Thoracic aorta (tissue), 2 donors: ENCODE measurements at places on chromosomes 3 and 15.

GRCh38 chr15:63322541-63322940 is 45.1 kb downstream of the APH1B start:
- H3K4me1 ChIP-seq, result no peaks in the 10 kb centered on the region
- no peak for DNase-seq
- H3K4me3 ChIP-seq, result no peak overlapping the region
- no peak overlapping the region for H3K27ac ChIP-seq

DNA sequence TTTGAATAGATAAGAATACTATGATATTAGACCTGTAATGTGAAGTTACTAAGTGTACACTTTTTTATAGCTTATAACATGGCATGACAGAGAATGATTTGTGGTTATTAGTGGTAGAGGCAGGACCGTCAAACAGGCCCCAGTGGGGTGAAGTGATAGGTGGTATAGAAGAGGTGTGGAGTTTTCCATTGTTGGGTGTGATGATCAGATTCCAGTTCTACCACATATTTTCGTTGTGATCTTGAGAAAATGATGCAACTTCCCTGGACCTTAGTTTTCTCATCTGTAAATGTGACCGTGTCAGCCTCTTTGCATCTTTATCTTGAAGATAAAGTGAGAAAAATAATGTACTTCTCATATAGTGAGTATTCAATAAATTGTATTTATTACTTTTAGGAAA is 30.3 kb upstream of the UTS2B start:
- H3K27ac ChIP-seq, result no peak overlapping the region
- peaks cover 19% of the 10 kb centered on the region for H3K36me3 ChIP-seq
- no peak overlapping the region for H3K4me3 ChIP-seq
- no peak for DNase-seq
- H3K4me1 ChIP-seq, result peaks cover 28% of the 10 kb centered on the region

GRCh38 chr3:71064956-71065763 is 518.4 kb downstream of the FOXP1 start:
- DNase-seq, result peak; percentile 15
- no peaks in the 10 kb centered on the region for H3K27me3 ChIP-seq
- H3K36me3 ChIP-seq, result no peaks in the 10 kb centered on the region
- peaks cover 60% of the 10 kb centered on the region for H3K4me1 ChIP-seq
- peak overlapping the region; percentile 84 for H3K4me3 ChIP-seq

GRCh38 chr15:71010472-71010871 is 104.8 kb upstream of the THSD4 start:
- H3K4me1 ChIP-seq, result no peaks in the 10 kb centered on the region
- no peaks in the 10 kb centered on the region for H3K36me3 ChIP-seq
- no peak overlapping the region for H3K4me3 ChIP-seq
- no peak overlapping the region for H3K27ac ChIP-seq
- no peak for DNase-seq
- no peaks in the 10 kb centered on the region for H3K27me3 ChIP-seq

GRCh38 chr3:10551821-10552630 is 46.6 kb upstream of the ATP2B2 start:
- no peak for DNase-seq
- no peaks in the 10 kb centered on the region for H3K36me3 ChIP-seq
- H3K4me3 ChIP-seq, result no peak overlapping the region
- H3K4me1 ChIP-seq, result no peaks in the 10 kb centered on the region

- H3K4me1 ChIP-seq, result peaks cover 39% of the 10 kb centered on the region
- peak overlapping the region; percentile 100 for H3K4me3 ChIP-seq
- DNase-seq, result no peak
- no peaks in the 10 kb centered on the region for H3K27me3 ChIP-seq
- H3K27ac ChIP-seq, result peak overlapping the region; percentile 100
- no peaks in the 10 kb centered on the region for H3K36me3 ChIP-seq
Measured at GRCh38 chr15:78873793-78874765, 1.4 kb downstream of the MORF4L1 start.

- no peaks in the 10 kb centered on the region for H3K4me1 ChIP-seq
- no peak for DNase-seq
- H3K27ac ChIP-seq, result no peak overlapping the region
- H3K27me3 ChIP-seq, result no peaks in the 10 kb centered on the region
Measured at GRCh38 chr15:69854521-69855181, 243.1 kb downstream of the TLE3 start.

- H3K4me1 ChIP-seq, result no peaks in the 10 kb centered on the region
- no peak overlapping the region for H3K27ac ChIP-seq
- H3K27me3 ChIP-seq, result no peaks in the 10 kb centered on the region
- DNase-seq, result no peak
- H3K36me3 ChIP-seq, result no peaks in the 10 kb centered on the region
Measured at GRCh38 chr3:15623535-15624440, 22.2 kb downstream of the BTD start.

GRCh38 chr3:146638718-146639117 is 33.6 kb upstream of the PLSCR5 start:
- H3K4me1 ChIP-seq, result no peaks in the 10 kb centered on the region
- no peaks in the 10 kb centered on the region for H3K36me3 ChIP-seq
- H3K27ac ChIP-seq, result no peak overlapping the region
- no peak for DNase-seq
- H3K4me3 ChIP-seq, result no peak overlapping the region
- H3K27me3 ChIP-seq, result no peaks in the 10 kb centered on the region

DNA sequence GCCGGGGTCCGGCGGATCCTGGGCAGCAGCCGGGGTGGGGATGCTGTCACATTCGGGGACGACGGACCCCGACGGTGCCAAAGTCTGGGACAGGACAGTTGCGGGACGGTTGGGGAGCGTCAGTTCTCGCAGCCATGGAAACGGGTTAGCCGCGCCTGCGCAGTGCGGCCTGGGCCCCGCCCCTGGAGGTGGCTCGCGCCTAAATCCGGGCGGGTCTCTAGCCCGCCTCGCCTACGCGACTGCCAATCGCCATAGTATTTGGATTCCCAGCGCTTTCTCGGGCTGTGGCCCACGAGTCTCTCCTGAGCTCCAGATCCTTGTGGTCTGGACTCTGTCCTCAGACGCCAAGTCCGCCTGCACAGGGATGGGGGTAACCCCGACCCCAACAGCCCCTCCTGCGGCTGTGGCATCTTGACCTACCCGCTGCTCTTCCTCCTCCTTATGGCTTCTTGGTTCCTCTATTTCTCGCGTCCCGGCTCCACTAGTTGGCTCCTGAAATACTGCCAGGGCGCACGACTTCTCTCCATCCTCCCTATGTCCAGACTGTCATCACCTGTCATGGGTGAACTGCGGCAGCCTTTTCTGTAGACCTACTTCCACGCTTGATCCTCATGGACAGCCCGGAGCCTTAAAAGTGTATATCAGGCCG is at the start of gene ZMYND10:
Gene ZMYND10, minus strand, starts transcription at position 147 of the 649 bp plus-strand sequence. CDS start 153 bp downstream, outside the sequence.
- H3K27me3 ChIP-seq, result no peaks in the 10 kb centered on the region
- H3K36me3 ChIP-seq, result peaks cover 9% of the 10 kb centered on the region
- H3K4me1 ChIP-seq, result peaks cover 14% of the 10 kb centered on the region

DNA sequence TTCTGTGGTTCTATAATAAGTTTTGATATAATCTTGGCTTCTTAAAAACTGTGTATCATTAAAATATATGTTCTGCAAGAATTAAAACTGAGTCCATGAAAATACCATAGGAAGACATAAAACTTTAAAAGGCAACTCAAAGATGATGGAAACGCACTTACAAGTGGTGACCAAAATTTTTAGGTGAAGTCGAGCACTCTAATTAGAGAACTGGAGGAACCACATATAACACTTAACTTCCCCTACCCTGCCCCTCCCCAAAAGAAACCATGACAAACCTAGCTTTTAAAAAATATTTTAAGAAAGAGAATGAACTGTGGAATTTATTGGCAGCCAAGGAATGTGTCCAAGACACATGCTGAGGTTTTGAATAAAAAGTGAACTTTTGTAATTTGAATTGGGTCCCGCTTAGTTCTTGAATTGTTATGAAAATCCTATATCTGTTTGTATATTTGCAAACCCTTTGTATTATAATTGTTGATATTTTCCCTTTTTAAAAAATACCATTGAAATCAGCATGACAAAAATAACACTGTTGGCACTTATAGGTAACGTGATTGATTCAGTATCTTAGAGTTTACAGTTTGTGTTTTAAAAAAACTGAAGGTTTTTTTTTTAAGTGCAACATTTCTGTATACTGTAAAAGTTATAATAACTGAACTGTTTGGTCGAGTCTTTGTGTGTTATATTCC is 7.7 kb downstream of the NR2F2 start:
- H3K4me3 ChIP-seq, result peak overlapping the region; percentile 74
- peak overlapping the region; percentile 95 for H3K27ac ChIP-seq
- no peaks in the 10 kb centered on the region for H3K27me3 ChIP-seq
- no peaks in the 10 kb centered on the region for H3K4me1 ChIP-seq
- peaks cover 6% of the 10 kb centered on the region for H3K36me3 ChIP-seq

GRCh38 chr15:52095597-52096262 is 16.8 kb downstream of the BCL2L10 start:
- no peaks in the 10 kb centered on the region for H3K36me3 ChIP-seq
- H3K27ac ChIP-seq, result no peak overlapping the region
- no peak overlapping the region for H3K4me3 ChIP-seq
- no peaks in the 10 kb centered on the region for H3K27me3 ChIP-seq

GRCh38 chr3:24363242-24363641 is 131.4 kb downstream of the THRB start:
- H3K4me3 ChIP-seq, result no peak overlapping the region
- no peaks in the 10 kb centered on the region for H3K36me3 ChIP-seq
- H3K27ac ChIP-seq, result peak overlapping the region; percentile 46
- peaks cover 53% of the 10 kb centered on the region for H3K4me1 ChIP-seq
- DNase-seq, result no peak

GRCh38 chr15:55247766-55248427 is 41.7 kb downstream of the RAB27A start:
- H3K4me3 ChIP-seq, result no peak overlapping the region
- no peak overlapping the region for H3K27ac ChIP-seq
- no peaks in the 10 kb centered on the region for H3K27me3 ChIP-seq
- no peaks in the 10 kb centered on the region for H3K4me1 ChIP-seq
- no peak for DNase-seq

GRCh38 chr3:149151843-149152242 is 22.4 kb downstream of the HPS3 start:
- no peaks in the 10 kb centered on the region for H3K36me3 ChIP-seq
- H3K27ac ChIP-seq, result peak overlapping the region; percentile 53
- peaks cover 11% of the 10 kb centered on the region for H3K4me1 ChIP-seq
- H3K27me3 ChIP-seq, result no peaks in the 10 kb centered on the region
- H3K4me3 ChIP-seq, result no peak overlapping the region

- no peaks in the 10 kb centered on the region for H3K27me3 ChIP-seq
- no peaks in the 10 kb centered on the region for H3K36me3 ChIP-seq
- peak overlapping the region; percentile 40 for H3K4me3 ChIP-seq
- no peak for DNase-seq
Measured at GRCh38 chr3:132570016-132570415, 27.1 kb upstream of the ACKR4 start.

DNA sequence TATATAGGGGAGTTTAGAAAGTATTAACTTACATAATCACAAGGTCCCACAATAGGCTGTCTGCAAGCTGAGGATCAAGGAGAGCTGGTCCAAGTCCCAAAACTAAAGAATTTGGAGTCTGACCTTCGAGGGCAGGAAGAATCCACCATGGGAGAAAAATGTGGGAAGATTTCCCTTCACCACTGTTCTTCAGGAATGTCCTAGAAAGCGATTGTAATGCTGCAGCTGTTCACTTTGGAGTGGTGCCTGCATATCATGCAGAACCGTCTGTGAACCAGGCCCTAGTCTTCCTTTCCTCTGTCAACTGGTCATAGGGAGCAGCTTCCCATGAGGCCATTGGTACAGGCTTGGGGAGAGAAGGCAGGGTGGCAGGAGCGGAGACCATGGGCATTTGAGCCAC is 497.9 kb upstream of the ARPP21 start:
- DNase-seq, result no peak
- no peak overlapping the region for H3K4me3 ChIP-seq
- H3K27me3 ChIP-seq, result no peaks in the 10 kb centered on the region
- H3K27ac ChIP-seq, result no peak overlapping the region
- no peaks in the 10 kb centered on the region for H3K4me1 ChIP-seq

DNA sequence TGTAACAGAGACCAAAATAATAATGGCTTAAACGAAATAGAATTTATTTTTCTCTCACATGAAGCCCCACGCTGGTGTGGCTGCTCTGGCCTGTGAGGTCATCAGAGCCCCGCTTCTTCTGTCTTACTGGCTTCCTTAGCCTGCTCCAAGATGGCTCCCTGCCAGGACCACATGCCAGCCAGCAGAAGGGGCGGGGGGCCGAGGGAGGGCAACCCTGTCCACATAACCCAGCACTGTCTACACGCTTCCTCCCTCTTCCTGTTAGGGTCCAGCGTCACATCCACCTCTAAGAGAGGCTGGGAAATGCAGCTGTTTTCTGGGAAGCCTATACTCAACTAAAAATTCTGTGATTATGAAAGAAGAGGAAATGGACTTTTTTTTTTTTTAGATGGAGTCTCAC is 107.9 kb upstream of the DLG1 start:
- no peaks in the 10 kb centered on the region for H3K36me3 ChIP-seq
- no peak overlapping the region for H3K4me3 ChIP-seq
- H3K27ac ChIP-seq, result no peak overlapping the region

DNA sequence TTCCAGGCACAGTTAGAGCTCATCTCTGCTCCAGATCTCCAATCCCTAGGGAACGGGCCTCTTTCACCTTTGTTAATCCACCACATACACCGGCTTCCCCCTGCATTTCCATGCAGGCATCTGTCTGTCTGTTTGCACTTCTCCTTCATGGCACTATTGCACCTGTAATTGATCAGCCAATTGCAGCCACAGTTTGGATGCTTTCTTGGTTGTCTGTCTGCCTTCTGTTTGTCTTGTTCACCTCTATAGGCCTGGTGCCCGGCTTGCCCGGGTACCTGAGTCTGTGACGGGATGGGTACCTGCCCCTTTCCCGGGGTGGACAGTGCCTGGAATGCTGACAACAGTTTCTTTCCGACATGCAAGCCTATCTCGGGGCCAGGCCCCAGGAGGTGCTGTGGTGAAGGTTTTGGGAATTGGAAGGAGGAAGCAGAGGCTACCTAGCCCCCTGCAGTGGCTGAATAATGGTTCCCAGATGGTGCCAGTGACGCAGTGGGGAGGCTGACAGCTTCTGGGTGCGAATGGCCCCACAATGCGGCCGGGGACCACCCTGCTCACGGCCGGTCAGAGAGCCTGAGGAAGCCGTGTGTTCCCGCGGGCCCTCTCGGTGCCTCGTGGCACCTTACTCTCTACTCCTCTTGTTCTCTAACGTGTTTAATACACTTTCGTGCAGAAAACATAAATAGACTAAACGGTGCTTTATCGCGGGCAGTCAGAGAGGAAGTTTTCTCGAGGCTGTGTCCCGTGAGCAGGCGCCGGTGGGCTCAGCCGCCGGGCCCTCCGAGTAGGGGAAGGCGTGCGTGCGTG is 31.3 kb upstream of the RAB6B start:
- peak overlapping the region; percentile 80 for H3K4me3 ChIP-seq
- DNase-seq, result no peak
- H3K27me3 ChIP-seq, result no peaks in the 10 kb centered on the region
- H3K27ac ChIP-seq, result no peak overlapping the region
- no peaks in the 10 kb centered on the region for H3K36me3 ChIP-seq

- peaks cover 2% of the 10 kb centered on the region for H3K4me1 ChIP-seq
- DNase-seq, result no peak
- no peak overlapping the region for H3K27ac ChIP-seq
- H3K27me3 ChIP-seq, result no peaks in the 10 kb centered on the region
Measured at GRCh38 chr3:120286465-120286864, 1.4 kb upstream of the GPR156 start.

DNA sequence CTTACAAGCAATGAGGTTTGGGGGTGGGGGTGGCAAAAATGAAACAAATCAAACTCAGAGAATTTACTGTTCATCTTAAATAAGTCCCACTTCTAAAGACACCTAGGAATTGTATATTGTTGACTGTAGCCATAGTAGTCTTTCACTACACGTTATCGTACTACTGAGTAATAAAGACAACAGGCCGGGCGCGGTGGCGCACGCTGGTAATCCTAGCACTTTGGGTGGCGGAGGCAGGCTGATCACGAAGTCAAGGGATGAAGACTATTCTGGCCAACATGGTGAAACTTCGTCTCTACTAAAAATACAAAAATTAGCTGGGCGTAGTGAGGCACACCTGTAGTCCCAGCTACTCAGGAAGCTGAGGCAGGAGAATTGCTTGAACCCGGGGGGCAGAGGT is 231.6 kb downstream of the CTNNB1 start:
- H3K4me3 ChIP-seq, result no peak overlapping the region
- H3K36me3 ChIP-seq, result no peaks in the 10 kb centered on the region
- DNase-seq, result no peak
- no peaks in the 10 kb centered on the region for H3K27me3 ChIP-seq
